ENCODE measurements at places on chromosomes 7 and 10. TPM values are rescaled to one million over a fixed set of nuclear protein-coding genes. Genes with fewer than 3 reads are reported as not detected.

- no peaks in the 10 kb centered on the region for H3K36me3 ChIP-seq
- H3K4me1 ChIP-seq: no peaks in the 10 kb centered on the region
- no peak overlapping the region for H3K4me3 ChIP-seq
- H3K27me3 ChIP-seq: peaks cover 7% of the 10 kb centered on the region
- no peak for DNase-seq
These were observed 2.6 kb upstream of the MGAM2 start for GRCh38 chr7:142108728-142109505.

DNA sequence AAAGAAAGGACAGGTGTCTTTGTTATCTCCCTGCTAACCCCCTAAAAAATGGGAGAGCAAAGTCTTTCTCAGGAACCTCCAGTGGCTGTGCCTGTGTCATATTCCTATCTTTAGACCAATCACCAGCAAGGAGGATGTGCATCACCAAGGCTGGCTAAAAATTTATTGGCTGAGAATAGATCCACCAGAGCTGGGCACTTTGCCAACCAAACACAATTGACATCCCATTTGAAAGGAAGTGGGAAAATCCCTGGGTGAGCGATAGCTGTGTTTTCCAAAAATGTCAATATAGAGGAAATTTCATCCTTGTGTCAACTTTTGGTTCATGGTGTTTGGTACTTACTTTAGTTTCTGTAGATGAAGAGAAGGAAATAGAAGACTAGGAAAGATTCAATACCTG lies 13.1 kb upstream of the GPR141 start:
- H3K27me3 ChIP-seq: peaks cover 20% of the 10 kb centered on the region
- no peaks in the 10 kb centered on the region for H3K4me1 ChIP-seq
- no peaks in the 10 kb centered on the region for H3K36me3 ChIP-seq
- no peak overlapping the region for H3K4me3 ChIP-seq
- no peak overlapping the region for H3K27ac ChIP-seq

- H3K27me3 ChIP-seq: peaks cover 5% of the 10 kb centered on the region
- no peak overlapping the region for H3K27ac ChIP-seq
- peaks cover 4% of the 10 kb centered on the region for H3K4me1 ChIP-seq
- no peak overlapping the region for H3K4me3 ChIP-seq
These were observed 73.5 kb downstream of the ZFAND4 start for GRCh38 chr10:45599021-45599603.

Gene TMEM196
- 0.68 TPM for total RNA-seq

- H3K4me1 ChIP-seq: peaks cover 12% of the 10 kb centered on the region
- DNase-seq: peak; percentile 18
- H3K4me3 ChIP-seq: no peak overlapping the region
- no peak overlapping the region for H3K27ac ChIP-seq
These were observed 27.5 kb downstream of the ELFN1 start for GRCh38 chr7:1697499-1698125.

DNA sequence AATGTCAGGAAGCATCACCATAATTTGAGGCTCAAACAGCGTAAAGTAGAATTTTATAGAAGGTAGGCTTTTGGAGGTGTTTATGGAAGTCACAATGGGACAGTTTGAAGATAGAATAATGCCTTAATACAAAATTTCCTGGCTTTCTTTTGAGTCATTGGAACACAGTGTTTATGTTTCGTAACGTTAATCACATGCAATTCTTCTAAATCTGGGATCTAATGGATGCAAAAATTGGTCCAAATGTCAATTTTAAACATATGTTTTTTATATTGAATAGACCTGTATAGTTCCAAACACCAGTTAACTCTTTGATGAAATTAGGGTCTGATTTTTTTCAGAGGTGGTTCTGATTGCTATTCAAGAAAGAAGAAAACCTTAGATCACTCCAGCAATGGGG lies 86.5 kb upstream of the HPS1 start:
- DNase-seq: no peak
- no peaks in the 10 kb centered on the region for H3K4me1 ChIP-seq
- H3K27ac ChIP-seq: no peak overlapping the region
- H3K27me3 ChIP-seq: peaks cover 14% of the 10 kb centered on the region
- no peak overlapping the region for H3K4me3 ChIP-seq

Gene RSPH10B
- total RNA-seq: 0.85 TPM

DNA sequence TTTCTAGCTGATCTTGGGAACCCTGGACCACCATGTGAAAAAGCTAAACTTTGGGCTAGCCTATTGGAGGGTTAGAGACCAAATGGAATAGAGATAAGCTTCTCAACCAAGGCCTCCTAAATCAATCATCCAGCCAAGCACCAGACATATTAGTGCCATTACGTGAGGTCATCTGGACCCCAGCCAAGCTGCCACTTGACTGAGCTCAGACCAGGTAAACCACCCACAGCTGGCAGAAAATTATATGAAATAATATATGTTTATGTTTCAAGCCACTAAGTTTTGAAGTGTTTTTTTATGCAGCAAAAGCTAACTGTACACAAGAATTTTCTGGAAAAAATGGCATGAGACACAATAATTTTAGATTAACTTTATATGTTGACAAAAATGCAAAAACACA lies 82.6 kb upstream of the PCGF5 start:
- DNase-seq: no peak
- peaks cover 9% of the 10 kb centered on the region for H3K27me3 ChIP-seq
- H3K27ac ChIP-seq: no peak overlapping the region
- no peaks in the 10 kb centered on the region for H3K36me3 ChIP-seq
- no peak overlapping the region for H3K4me3 ChIP-seq

DNA sequence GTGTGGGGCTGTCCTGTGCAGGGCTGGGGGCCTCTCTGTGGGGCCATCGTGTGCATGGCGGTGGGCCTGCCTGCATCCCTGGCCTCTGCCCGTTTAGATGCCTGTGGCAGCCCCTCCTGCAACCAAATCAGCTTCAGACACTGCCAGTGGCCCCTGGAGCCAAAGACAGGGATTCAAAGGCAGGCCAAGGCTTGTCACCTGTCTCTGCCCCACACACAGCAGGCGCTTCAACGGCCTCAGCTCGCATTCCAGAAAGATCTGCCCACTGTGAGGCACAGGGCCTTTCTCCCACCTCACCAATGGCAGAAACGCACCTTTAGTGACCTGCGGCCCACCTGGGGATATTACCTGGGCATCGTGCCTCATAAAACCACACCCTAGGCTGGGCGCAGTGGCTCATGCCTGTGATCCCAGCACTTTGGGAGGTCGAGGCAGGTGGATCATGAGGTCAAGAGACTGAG lies 46.0 kb downstream of the INSIG1 start:
- H3K27ac ChIP-seq: no peak overlapping the region
- H3K36me3 ChIP-seq: no peaks in the 10 kb centered on the region
- peaks cover 19% of the 10 kb centered on the region for H3K27me3 ChIP-seq
- no peak for DNase-seq
- no peak overlapping the region for H3K4me3 ChIP-seq

Gene HOXA1
- total RNA-seq: 9.5 TPM

Gene RTKN2
- 10.0 TPM for total RNA-seq

- H3K4me1 ChIP-seq: peaks cover 48% of the 10 kb centered on the region
- DNase-seq: no peak
- H3K27ac ChIP-seq: no peak overlapping the region
- peaks cover 51% of the 10 kb centered on the region for H3K27me3 ChIP-seq
- no peak overlapping the region for H3K4me3 ChIP-seq
These were observed 77.9 kb upstream of the KCNMA1 start for GRCh38 chr10:77715536-77715935.

GRCh38 chr7:66356277-66356721 lies 151.2 kb downstream of the TPST1 start:
- no peak overlapping the region for H3K27ac ChIP-seq
- peaks cover 10% of the 10 kb centered on the region for H3K36me3 ChIP-seq
- H3K27me3 ChIP-seq: no peaks in the 10 kb centered on the region
- H3K4me3 ChIP-seq: no peak overlapping the region

Gene COG5
- total RNA-seq: 35.7 TPM

Gene GATA3
- 18.5 TPM for total RNA-seq

DNA sequence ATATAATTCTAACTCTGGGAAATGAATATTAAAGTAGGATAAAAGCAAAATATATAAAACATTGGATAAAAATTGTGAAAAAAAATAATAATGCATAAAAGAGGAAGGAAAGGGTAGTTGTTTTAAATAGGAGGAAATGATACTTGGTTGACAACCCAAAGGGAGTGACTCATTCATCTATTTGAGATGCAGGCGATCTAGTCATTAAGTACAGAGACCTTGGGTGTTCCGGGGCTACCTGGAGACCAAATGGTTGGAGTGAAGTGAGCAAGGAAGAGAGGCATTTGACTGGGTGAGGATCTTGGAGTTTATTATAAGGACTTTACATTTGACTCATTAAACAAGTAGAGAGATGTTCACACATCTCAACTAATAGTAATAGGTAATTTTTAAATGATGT lies 111.0 kb downstream of the LRRTM3 start:
- no peak overlapping the region for H3K27ac ChIP-seq
- no peak for DNase-seq
- no peaks in the 10 kb centered on the region for H3K4me1 ChIP-seq
- H3K36me3 ChIP-seq: no peaks in the 10 kb centered on the region
- no peaks in the 10 kb centered on the region for H3K27me3 ChIP-seq

DNA sequence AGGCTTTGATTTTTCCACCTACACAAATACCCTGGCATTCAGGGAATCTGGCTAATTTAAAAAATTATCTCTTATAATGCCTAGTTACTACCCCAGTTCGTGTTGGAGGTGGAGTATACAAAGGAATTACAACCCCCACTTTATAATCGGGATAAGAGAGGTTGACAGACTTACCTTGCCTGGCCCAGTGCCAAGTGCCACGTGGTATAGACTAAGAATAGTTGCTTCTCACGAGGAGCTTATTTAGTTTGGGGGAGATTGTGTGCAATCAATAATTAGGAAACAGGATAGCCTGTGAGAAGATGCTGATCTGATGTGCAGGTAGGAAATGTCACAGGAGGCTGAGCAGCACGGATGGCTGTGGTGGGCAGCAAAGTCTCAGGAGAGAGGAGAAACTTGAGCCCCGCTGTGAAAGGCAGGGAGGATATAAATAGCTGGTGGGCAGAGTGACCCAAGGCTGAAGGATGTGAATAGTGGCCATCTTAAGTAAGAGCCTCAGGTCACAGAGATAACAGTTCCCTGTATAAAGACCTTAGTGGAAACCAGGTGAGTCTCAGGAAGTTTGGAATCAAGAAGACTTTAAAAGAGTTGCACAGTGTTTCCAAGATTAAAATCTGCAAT lies 11.3 kb upstream of the ATXN7L1 start:
- DNase-seq: no peak
- no peak overlapping the region for H3K27ac ChIP-seq
- no peaks in the 10 kb centered on the region for H3K27me3 ChIP-seq
- H3K4me3 ChIP-seq: no peak overlapping the region

DNA sequence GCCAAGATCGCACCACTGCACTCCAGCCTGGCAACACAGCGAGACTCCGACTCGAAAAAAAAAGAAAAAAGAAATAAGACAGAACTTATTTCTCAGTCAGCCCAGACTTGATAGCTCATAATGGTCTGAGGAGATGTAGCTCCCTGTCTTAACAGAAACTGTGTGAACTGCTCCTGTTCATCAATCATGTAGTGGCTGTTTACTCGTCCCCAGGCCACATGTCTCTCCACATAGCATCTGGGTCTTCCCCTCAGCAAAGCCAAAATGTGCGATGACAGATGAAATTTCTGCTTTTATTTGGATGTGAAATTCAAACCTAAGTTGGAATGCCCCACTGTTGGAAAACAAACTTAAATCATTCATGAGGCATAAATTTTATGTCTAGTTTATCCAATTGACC lies 219.0 kb downstream of the CACNA2D1 start:
- H3K4me1 ChIP-seq: no peaks in the 10 kb centered on the region
- no peak overlapping the region for H3K27ac ChIP-seq
- no peaks in the 10 kb centered on the region for H3K27me3 ChIP-seq
- no peak overlapping the region for H3K4me3 ChIP-seq
- H3K36me3 ChIP-seq: no peaks in the 10 kb centered on the region

Gene TMEM225B
- 0.36 TPM for total RNA-seq

GRCh38 chr7:6399351-6399750 lies 48.4 kb downstream of the DAGLB start:
- peak overlapping the region; percentile 75 for H3K4me3 ChIP-seq
- DNase-seq: no peak
- peaks cover 47% of the 10 kb centered on the region for H3K36me3 ChIP-seq
- H3K27ac ChIP-seq: peak overlapping the region; percentile 93

Gene SOSTDC1
- total RNA-seq: 6.0 TPM
